GM19239 (cell line): ENCODE measurements at places on chromosomes 5 and 9.

DNA sequence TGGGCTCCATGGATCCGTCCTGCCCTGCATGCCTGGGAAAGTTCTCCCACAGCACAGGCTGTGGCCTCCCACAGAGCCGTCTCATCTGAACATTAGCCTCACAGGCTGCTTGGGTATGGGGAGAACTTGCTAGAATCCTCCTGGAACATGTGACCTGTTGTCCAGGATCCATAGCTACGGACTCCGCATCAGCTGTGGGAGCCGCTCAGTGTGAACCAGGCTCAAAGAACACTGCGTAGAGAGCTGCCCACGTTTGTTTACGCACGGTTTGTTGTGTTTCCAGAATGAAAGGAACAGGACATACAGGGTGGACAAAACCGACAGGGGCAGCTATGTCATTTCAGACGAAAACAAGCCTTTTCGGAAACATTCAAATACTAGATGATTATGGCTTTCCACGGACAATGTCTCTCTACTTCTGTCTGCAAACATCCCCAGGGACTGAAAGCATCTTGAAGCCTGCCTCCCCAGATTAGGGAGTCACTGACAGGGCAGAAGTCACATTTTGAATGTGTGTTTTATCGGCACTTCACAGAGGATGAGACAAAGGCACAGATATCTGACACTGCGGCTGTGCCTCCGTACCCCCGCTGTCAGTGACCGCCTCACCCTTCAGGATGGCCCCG lies 390.3 kb downstream of the GADD45G start:
- no peak for DNase-seq

- DNase-seq = no peak
These were observed 19.6 kb downstream of the PPARGC1B start for GRCh38 chr5:149749481-149750365.

DNA sequence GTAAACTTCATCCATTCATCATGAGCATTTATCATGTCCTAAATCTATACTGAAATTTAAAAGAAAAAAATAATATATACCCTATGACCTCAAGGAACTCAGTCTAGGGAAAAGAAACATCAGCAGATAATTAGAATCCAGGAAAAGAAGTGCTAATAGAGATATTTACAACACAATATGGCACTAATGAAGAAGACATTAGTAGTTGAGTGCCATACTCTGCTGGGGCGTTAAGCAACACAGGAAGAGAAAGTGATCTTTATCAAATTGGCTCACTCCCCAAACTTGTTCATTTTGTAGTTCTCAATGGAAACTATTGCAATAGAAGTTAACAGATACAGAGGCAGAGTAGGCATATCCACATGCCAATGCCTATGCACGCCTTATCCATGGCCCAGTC lies 27.5 kb downstream of the GABRA6 start:
- no peak for DNase-seq

- DNase-seq = no peak
These were observed 1.8 kb downstream of the EEIG1 start for GRCh38 chr9:127979015-127979332.

DNA sequence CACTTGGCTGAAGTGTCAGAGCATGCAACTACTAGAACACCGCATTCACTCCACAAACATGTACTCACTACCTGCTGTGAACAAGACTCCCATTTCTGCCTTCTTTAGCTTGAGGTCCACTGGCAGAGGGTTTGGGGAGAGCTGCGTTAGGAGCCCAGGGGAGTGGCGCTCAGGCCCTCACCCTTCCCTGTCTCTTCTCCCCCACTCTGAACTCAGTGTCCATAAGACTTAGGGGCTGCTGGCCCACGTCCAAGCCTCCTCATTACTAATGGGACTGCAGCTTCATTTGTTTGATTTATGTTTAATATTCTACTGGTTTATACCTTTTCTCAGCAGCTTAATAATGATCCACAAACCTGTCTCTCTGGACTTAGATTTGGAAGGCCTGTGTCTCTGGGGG lies 70.9 kb downstream of the HSPA4 start:
- no peak for DNase-seq

DNA sequence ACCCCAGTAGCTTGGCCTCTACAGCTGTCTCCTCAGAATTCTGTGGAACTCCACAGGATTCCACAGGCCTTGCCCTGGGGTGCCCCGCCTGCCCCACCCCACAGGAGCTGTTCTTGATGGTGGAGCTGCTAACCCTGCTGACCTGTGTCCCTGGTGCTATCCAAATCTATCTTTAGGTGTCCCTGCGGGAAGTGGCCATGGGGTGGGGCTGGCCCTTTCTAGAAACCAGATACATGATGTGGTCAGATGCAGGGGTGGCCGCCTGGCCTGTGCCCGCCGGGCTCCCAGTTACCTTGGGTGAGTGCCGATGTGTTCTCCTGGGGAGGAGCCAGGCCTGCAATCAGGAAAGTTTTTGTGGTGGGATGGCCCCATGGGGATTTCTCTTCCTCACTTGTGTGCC lies 34.2 kb downstream of the WNK2 start:
- no peak for DNase-seq

GRCh38 chr5:142427015-142427364 lies 102.2 kb upstream of the SPRY4 start:
- DNase-seq = no peak

- no peak for DNase-seq
These were observed 320.2 kb downstream of the NFIB start for GRCh38 chr9:13993632-13994185.

DNA sequence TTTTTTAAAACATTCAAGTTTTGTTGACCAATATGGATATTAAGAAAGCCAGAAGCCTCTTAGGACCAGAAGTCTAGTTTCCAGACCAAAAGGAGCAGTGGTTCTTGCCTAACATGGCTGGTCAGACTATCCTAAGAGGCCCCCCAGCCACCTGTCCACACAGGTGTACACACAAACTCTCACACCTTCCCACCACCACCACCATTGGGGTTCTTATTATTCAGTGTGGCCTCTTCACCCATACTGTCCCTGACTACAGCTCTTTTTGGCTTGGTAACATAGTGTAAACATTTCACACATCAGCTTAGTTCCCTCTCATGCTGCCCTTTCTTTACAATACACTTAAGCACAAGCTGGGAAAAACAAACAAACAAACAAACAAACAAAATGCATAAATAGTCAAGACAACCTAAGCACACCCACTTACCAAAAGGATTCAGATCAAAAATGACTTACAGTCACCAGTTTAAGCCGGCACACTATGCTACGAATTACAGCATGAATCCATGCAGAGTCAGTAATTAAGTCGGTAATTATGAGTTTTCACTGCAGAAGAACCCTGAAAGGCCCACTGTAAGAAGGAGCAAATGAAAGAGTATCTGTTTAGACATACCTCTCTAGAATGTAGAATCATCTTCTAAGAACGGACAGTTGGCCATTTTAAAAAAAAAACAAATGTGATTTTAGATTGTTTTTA lies 9.5 kb downstream of the LHFPL2 start:
- DNase-seq = no peak

DNA sequence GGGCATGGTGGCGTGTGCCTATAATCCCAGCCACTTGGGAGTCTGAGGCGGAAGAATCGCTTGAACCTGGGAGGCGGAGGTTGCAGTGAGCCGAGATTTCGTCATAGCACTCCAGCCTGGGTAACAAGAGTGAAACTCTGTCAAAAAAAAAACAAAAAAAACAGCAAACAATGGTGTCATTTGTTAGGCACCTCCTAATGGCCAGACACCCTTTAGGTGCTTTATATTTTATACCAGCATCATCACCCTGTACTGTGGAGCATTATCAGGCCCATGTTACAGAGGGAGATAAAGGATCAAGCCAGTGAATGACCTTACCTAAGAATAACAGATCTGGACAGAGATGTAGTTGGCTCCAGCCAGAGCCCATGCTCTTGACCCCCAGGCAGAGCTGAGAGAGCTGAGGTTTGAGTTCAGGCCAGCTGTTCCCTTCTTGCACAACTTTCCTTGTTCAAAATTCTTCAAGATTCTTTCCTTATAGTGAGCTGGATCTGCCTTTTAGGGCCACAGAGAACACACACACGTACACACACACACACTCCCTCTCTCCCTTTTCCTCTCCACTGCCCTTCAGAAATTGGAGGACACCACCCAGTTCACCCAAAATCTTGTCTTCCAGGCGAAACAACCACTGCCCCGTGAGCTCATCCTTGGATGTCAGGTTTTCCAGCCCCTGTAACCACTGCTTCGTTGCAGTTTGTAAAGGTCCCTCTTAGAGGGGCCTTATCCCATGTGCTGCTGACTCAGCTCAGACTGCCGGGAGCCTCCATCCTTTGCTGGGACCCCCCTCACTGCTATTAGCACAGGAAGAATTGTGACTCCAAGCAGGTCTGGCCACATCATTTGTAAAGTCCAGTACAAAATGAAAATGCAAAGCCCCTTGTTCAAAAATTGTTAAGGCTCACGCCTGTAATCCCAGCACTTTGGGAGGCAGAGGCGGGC lies 10.4 kb upstream of the PTGES start:
- DNase-seq = no peak

- DNase-seq = no peak
These were observed 565.0 kb downstream of the DMRTA1 start for GRCh38 chr9:23011669-23012068.

DNA sequence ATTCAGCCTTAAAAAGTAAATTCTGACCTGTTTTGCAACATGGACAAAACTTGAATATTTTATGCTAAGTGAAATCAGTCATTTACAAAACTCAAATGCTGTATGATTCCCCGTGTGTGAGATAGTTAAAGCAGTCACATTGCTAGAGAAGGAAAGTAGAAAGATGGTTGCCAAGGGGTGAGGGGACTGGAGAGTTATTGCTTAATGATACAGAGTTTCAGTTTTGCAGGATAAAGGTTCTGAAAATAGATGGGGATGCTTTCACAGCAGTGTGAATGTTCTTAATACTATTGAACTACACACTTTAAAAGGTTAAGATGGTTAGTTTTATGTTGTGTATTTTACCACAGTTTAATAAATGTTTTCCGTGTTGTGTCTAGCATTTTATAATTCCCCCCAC lies 51.2 kb downstream of the SGCD start:
- no peak for DNase-seq

DNA sequence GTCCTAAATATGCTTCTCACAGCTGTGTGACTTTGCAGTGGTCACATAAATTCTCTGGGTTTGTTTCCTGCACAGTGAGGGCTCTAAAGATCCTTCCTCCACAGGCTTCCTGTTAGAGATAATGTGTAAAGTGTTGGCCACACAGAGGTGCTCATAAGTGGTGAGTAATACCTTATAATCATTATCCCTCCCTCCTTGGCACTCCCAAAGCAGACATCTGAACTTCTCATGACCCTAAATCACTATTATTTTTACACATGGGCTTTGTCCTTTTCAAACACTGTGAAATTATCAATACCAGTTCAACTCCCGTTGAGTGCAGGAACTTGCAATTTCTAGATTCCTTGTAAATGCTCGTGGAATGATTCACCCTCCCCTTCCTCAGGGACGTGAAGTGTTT lies 100.2 kb downstream of the BRINP1 start:
- no peak for DNase-seq

DNA sequence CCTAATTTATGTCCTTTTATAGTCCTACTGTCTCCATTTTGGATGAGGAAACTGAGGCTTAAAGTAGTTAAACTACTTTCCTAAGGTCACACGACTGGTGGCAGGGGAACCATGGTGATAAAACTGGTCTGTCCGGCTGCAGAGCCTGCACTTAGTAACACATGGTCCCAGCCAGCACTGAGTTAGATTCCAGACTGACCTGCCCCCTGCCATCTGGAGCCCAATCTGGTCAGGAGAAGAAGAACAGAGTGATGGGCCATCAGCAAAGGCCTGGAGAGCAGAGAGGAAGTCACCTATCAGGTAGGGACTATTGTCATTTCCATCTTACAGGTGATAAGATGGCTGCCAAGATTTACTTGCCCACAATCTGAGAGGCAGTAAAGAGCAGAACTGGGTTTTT lies 86.6 kb upstream of the SLC25A48 start:
- DNase-seq = no peak

DNA sequence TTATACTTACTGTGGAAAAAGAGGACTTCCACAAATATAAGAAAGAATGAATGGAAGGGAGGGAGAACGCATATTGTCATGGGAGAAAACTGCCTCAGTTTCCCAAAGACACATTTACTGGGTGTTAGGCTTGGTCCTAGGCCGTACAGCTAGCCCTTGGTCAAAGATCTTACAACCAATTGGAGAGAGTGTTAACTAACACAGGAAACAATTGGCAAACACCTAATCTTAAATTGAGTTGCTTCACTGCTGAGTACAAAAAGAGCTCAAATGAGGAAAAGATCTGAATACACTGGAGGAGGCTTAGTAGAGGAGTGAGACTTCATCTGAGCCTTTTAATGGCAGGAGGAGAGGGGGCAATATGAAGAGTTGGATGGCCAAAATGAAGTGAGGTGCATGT lies 161.7 kb downstream of the GLIS3 start:
- no peak for DNase-seq

DNA sequence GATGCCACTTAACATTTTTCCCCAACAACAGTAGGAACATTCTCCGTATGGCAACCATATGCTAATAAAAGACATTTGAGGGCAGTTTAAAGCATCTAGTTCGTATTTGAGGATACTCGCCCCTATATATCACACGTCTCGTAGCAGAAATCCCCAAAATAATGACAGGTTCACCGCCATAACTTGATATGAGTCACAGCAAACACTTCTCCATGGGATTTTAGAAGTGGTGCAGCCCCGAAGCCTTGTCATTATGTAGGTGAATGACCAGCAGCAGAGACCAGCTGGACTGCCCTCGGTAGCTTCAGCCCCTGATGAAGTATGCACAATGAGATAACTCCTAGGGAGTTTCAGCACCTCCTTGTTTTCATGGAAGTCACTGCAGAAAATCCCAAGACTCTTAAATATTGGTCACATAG lies 2.0 kb downstream of the CTNND2 start:
- no peak for DNase-seq

- DNase-seq = peak; percentile 19
These were observed 828 bp downstream of the ZSWIM6 start for GRCh38 chr5:61332851-61333320.

GRCh38 chr5:14414656-14415023 lies 167.0 kb upstream of the OTULINL start:
- DNase-seq = no peak

GRCh38 chr5:158143081-158143480 lies 284.1 kb upstream of the CLINT1 start:
- DNase-seq = no peak

GRCh38 chr9:120360046-120360445 lies 219.9 kb downstream of the CDK5RAP2 start:
- DNase-seq = no peak

DNA sequence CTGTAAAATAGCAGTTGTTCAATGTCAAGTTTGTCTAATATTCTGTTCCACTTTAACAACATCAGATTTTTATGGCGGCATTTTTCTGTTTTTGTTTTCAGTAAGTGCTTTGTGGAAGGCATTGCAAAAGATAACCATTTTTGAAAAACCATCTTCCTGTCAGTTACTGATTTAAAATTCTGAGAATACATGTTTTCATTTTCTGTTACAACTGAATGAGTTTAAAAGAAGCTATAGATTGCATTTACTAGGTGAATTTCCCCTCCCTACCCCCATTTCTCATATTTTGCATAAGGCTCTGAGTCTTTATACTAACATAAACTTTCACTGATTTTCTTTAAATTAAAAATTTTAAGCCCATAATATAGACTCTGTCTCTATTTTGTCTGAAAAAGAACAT lies 4.6 kb upstream of the ERAP2 start:
- DNase-seq = no peak

GRCh38 chr5:157801-158200 lies 33.5 kb upstream of the LRRC14B start:
- DNase-seq = no peak

GRCh38 chr5:139637438-139638089 lies 10.6 kb upstream of the CXXC5 start:
- DNase-seq = peak; percentile 65
